ENCODE measurements at places on chromosomes 7 and 10. TPM values are rescaled to one million over a fixed set of nuclear protein-coding genes. Genes with fewer than 3 reads are reported as not detected.
A peak's percentile ranks its signal among the peaks of the same experiment; 100 is the strongest.

DNA sequence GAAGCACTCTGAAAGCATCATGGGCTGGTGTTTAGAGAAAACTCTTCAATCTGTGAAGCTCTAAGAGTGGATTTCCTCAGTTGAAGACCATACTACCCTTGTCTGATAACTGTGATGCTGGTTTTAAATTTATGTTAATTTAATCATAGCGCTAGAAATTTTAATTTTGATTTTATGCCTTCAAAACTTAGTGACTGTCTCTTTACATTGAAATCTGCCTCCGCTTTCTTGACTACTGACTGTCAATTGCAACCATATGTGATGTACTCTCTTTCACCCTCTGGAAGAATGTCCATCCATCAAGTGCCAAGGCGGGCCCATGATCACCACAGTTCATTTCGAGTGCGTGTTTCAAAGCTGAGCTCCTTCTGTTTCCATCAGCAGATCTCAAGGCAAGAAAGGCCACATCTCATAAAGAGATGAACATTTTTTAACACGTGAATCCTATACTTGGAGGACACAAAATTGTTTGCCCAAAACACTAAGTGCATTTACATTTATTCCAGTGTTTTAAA lies 147.1 kb downstream of the ITGA8 start:
- DNase-seq = no peak

Gene MRPL43
- total RNA-seq = 58.3 TPM

- DNase-seq = no peak
These were observed 12.0 kb downstream of the TBX20 start for GRCh38 chr7:35241884-35242283.

Gene HNRNPH3
- total RNA-seq = 123 TPM

DNA sequence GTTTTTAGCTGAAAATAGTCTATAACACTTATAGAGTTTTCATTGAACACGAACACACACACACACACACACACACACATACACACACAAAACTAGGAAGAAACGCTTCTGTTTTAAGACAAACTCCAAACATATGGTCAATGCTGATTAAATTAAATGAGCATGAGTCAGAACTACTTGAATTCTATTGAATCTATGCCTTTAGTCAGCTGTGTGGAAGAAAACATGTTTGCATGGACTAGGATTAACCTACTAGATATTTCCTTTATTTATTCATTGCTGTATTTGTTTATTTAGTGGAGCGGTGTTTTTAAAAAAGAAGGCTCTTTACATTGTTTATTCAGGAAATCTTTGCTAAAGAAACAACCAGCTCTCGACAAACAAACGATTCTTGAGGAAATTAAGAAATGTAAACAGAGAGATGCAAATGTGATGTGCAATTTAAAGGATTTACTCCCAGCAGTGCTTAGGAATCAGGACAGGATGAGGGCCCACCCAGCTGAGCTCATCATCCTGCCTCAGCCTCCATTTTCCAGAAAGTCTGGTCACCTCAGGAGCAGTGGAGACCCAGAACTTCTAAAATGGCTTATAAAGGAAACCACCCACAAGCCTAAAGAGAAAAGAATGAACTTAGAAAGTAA lies 83.2 kb downstream of the PDE1C start:
- DNase-seq = no peak

Gene EPO
- total RNA-seq = not detected

- DNase-seq = no peak
These were observed 295.5 kb upstream of the CDC14C start for GRCh38 chr7:48628793-48629349.

Gene FFAR4
- 0.24 TPM for total RNA-seq

- DNase-seq = no peak
These were observed 18.4 kb downstream of the HPS6 start for GRCh38 chr10:102083541-102083940.

GRCh38 chr10:110810625-110811024 lies 61.1 kb upstream of the PDCD4 start:
- DNase-seq = no peak

DNA sequence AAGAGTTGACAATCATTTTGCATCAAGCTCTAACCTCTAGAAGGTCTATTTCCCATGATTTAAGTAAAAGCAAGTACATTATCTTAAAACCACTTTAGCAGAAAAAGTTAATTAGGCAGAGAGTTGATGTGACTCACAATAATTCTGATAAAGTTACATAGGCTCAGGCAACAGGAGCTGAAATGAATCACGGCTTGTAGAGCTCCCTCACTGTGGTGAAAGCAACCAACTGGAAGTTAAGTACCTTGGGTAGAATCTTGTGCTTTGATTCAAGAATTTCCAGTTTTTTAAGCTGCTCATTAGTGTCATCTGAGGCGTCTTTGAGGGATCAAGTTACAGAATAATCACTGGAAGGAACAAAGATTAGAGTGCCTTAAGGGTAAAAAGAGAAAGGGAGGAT lies 68.9 kb upstream of the NFE2L3 start:
- DNase-seq = no peak

DNA sequence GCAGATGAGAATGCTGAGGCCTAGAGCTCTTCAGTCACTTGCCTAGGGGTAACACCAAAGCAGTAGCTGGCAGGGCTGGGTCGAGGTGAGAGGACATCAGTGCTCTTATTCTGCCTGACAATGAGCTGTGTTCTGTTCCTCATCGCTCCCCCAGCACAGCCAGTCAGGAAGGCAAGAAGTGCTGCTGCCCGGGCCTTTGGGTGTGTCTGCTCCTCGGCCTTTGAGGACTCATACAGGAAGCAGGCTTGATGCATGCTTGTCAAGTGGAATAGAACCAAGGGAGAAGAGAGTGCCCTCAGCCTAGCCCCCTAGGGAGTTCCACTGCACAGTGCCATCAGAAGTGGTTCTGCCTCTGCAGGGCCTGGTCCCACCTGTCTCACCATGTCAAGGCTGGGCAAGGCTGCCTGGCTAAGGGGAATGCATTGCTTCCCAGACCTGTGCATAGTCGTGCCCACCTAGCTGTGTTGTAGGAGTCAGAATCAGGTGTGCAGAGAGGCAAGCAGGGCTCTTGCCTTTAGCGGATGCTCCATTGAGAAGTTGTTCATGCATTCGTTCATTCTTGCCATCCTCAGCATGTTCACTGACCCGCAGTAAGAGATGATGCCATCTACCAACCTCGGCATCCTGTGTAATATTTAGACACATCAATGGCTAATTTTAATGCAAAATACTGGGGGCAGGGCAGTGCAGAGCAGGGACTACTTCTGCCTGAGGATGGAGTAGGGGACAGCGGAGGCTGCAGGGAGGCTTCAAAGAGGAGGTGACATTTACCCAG lies 156.6 kb downstream of the RPS24 start:
- DNase-seq = no peak

DNA sequence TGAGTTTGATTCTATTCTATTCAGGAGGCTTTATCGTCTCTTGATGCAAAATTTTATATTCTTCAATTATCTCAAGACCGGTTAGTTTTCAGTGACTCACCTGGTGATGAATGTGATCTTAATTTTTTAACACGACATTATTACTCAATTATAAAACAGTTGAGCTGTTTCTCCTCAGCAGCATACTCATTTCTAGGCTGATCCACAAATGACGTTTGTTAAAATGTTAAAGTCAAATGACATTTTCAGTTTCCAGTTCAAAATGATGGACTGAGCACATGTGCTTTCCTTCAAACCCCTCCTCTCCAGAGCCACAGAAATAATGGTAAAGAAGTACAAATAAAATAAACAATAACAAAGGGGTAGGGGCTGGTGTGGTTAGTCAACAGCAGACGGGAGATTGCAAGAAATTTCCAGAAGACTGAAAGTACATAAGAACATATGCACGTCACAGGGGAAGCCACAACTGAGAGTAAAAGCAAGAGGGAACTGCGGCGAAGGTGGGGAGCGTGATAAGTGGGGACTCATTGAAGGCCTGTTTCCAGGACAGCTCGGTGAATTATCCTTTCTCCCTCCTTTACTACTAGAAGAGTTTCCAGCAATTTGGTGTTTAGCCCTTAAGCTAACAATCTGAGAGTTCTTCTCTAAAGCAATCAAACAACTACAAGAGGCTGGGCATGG lies 10.9 kb downstream of the MACROH2A2 start:
- DNase-seq = no peak

GRCh38 chr10:47405857-47406547 lies 21.9 kb upstream of the ZNF488 start:
- peak; percentile 53 for DNase-seq

Gene MSRB2
- total RNA-seq = 171 TPM

Data from Right ventricle myocardium inferior (tissue), 1 donor.